ENCODE measurements at places on chromosomes 1 and 21.
A peak's percentile ranks its signal among the peaks of the same experiment; 100 is the strongest.

- DNase-seq: no peak
Measured at GRCh38 chr1:56227886-56228285, 351.5 kb downstream of the PLPP3 start.

- no peak for DNase-seq
Measured at GRCh38 chr1:164902491-164902890, 343.5 kb downstream of the PBX1 start.

- DNase-seq: peak; percentile 86
Measured at GRCh38 chr1:39409055-39409816, 82.2 kb upstream of the BMP8A start.

DNA sequence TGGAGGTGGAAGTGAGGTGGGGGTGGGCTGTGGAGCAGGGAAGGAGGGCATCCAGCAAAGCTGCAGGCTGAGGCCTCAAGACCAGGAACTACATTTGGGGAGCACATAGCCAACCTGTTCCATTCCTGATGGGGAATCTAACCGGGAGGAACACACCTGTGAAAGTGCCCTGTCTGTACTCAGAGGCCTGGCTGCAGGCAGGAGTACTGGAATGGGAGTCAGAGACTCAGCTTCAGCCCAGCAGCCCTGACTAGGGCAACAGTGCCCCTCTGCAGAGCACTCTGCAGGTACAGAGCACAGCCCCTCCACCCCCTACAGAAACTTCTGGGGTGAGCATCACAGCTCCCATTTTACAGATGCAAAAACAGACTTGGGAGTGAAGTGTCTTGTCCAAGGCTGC lies 126.4 kb downstream of the DMRTB1 start:
- DNase-seq: no peak

DNA sequence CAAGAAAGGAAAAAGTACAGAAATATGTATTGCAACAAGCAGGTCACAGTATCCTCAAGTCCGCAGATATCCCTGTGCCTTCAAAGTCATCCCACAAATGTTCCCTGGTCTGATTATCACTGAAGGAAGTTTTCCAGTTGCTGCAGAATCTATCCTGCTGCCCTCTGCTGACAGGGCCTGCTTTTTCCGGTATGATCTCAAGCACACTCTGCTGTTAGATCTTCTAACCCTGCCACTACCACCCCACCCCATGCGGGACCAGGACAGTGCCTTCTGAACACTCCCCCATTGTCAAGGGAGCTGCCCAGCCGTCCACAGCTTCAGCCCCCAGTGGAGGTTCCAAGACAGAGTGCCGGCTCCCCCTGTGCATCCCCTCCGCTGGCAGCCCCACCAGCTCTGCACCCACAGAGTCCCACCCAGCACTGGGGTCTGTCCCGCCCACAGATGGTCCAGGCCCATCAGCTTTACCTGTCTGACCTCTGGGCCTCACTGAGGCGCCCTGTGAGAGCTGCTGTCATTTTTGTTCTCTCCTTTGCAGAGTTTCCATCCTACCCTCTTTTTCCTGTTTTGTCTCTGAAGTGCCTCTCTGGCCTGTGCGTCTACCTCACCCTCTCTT lies 27.9 kb downstream of the FAM163A start:
- no peak for DNase-seq

GRCh38 chr1:200890818-200891773 lies 3.6 kb upstream of the INAVA start:
- peak; percentile 49 for DNase-seq

DNA sequence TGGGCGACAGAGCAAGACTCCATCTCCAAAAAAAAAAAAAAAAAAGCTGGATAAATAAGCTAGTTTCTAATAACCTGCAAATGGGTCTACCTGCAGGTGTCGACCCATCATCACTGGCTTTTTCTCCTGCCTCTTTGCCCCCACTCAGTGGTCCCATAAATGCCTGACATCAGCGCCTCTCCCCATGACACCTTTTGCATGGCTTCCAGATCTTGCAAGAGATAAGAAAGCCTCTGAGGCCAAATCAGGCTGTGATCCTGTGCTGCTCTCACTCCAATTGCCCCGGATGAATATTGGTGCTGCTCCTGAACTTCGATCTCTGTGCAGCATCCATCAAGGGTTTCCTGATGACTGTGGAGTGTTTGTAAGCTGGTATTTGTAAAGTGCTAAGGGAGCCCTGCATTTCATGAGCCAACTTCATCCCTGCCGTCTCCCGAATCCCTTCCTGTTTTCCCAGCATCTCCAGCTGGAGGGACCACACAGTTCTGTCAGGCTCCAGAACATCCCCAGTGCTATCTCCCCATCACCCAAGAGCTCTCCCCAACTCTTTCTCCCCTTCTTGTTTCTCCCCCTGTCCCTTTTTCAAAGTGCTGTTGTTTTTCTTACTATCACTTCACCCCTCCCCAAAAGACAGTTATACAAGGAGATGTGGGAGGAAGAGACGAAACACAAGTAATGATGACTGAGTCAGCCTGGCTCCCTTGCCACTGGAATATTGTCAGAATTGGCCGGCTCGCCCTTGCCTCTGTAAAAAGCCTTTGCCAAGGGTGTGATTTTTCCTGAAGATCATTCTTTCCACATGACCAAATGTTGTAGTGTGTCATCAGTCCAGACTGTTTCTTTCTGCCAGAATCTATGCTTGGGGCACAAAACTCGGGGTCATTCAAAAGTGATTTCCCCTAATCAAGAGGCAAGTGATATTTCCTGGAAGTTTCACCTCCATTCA lies 2.8 kb upstream of the EFHD2 start:
- peak; percentile 87 for DNase-seq

DNA sequence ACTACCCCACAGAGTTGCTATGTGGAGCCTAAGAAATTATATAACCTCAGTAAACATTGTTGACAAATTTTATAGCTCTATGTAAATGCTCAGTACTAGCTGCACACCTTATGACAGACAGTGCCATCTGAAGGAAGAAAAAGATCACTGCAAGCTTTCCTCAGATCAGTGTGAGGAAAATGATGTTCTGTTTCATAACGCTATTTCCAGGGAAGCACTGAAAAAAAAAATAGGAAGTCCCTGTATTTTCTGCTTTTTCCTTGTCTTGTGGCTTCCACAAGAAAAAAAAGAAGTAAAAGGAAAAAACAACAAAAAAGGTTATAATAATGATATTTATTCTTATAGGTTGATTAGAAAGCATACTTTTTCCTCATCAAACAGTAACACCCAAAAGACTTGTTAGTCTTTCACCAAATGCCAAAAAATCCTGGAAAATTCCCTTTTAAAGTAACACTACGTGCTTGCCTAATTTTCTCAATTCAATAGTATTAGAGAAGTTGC lies 23.2 kb downstream of the LYST start:
- peak; percentile 33 for DNase-seq

GRCh38 chr21:15367061-15367626 lies 302.3 kb upstream of the NRIP1 start:
- DNase-seq: no peak

DNA sequence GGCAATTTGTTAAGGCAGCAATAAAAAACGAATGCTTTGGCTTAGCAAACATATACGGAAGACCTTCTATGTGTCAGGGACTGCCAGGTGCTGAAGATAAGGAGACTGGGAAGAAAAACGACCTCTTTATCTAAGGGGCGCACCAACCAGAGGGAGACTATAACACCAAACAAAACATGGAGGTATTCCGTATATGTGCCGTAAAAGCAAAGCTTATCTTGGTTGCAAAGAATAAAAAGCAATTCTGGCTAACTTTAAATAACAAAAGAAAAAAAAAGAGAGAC lies 167.1 kb upstream of the KCNJ15 start:
- DNase-seq: no peak

DNA sequence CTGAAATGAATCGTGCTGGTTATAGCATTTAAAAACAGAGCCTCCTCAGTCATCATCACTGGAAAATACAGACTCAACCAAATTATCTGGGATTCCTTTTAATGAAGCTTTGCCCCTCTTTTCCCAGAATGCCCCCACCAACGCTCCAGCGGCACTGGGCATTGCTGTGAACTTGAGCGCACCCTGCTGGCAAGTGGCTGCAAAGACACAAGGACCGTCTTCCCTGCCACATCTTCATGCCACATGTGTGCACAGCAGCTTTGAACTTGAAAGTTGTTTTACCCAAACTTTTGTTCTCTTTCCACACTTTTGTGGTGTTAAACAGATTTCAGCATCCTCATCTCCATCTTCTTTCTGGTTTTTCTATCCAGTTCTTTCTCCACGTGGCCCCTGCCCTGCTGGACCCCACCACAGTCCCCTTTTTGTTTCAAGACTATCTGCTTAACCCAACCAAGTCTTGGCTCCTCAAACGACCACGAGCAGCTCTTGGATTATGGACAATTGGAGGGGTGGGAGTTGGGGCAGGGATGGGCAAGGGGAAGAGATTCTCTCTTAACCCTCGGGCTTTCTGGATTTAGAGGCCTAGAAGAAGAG lies 12.8 kb upstream of the LMX1A start:
- DNase-seq: peak; percentile 26

- DNase-seq: no peak
Measured at GRCh38 chr1:104855550-104855949, 1105.9 kb downstream of the AMY1C start.

- no peak for DNase-seq
Measured at GRCh38 chr1:41222496-41222895, 19.6 kb downstream of the SCMH1 start.

DNA sequence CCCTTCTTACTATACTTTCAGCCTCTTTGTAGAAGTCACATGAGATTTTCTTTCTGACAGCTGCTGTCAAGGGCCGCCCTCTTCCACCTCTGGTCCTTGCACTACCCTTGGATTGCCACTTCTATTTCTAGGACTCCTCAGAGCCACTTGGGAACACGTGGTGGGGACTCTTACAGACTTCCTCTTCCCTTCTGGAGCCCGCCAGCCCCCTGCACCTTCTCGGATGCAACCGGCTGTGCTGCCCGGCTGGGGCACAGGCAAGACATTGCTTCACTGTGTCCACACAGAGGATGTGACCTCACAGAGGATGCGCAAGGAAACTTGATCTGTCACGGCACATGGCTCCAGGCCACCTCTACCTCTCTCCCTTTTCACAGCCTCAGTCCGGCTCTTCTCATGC lies 2.4 kb upstream of the IKBKE start:
- peak; percentile 91 for DNase-seq

DNA sequence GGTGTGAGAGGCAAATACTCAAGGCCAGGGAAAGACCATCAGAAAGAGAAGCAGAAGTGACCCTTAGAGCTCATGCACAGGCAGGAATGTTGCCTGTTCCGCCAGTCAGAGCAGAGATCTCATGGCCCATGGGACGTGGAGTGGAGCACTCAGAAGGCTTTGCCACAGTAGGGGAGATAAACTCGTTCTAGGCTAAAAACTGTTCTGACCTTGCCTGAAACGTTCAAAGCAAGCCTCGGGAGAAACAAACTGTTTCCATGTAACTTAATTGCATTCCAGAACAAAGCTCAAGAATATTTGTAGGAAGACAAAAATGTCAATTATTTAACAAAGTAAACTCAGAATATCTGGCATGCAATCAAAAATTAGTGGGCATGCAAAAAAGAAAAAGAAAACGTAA lies 20.7 kb upstream of the SLC19A1 start:
- DNase-seq: peak; percentile 32

DNA sequence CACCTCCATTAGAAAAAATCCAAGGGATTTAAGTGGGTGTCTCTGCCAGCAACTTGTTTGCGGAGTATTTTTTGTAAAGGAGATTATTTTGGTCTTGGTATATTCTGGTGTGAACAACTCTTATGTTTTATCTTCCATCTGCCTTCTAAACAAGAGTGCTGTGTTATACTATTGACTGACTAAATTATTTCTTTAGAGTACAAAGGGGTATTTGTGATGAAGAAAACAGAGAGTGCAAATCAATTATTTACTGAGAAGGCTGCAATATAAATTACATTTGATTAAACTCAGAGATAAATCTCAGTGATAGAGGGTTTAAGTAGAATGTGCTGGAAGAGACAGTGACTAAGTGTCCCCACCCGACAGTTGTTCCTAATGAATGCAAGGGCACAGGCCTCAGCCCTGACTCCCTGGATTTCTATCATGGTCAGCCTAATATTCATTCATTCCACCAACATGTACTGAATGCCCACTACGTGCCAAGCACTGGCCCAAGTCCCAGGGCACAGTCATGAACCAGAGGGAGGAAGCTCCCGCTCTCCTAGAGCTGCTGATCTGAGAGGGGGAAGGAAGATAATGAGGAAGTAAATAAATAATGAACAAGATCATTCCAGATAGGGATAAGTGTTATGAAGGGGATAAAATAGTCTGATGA lies 196.9 kb upstream of the C8B start:
- no peak for DNase-seq

GRCh38 chr1:7407544-7407895 lies 363.6 kb upstream of the VAMP3 start:
- no peak for DNase-seq

GRCh38 chr1:16073490-16074119 lies at the start of gene FAM131C:
Gene FAM131C, minus strand, starts transcription at chr1:16073651. Its CDS starts 209 bp downstream, at chr1:16073442.
- DNase-seq: no peak

DNA sequence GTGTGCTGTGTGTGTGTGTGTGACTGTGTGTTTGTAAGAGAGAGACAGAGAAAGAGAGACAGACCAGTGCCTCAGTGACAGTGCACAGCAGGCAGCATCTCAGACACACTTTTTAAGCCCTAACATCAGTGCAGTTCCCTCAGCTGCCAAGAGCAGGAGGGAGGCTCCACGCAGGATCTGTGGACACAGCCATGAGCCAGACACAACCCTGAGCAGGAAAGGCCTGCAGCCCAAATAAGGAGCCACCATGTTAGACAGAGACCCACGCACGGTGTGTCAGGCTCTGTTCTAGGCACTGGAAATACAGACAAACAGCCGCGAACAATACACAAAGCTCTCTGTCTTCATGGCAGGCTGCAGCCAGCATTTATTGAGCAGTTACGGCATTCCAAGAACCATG lies 445.5 kb downstream of the MATN1 start:
- no peak for DNase-seq

GRCh38 chr1:246825557-246826175 lies 101.5 kb downstream of the SCCPDH start:
- no peak for DNase-seq

- peak; percentile 79 for DNase-seq
Measured at GRCh38 chr1:24805534-24806301, 60.5 kb downstream of the CLIC4 start.

- no peak for DNase-seq
Measured at GRCh38 chr1:21956720-21957552, 19.8 kb upstream of the HSPG2 start.

DNA sequence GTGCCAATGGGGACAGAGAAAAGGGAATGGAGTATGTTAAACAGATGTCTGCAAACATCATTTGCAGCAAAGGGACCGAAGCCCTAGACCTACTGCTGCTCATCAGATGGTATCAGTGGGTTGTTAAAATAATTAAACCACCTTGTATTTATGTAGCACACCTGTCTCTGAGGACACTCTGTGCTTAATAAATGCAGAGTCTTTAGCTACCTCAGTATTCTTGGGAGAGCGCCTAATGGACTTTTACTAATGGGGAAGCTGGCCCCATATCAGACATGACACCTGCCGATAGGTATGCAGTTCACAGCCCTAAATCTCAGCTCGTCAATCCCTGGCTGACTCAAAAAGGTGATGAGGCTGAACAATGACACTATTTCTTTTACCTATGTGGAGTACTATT lies 54.4 kb downstream of the SYT6 start:
- no peak for DNase-seq

All from fibroblast of gingiva (primary cell).